Mesenteric fat pad (tissue), 1 donor: ENCODE measurements at places on chromosomes 12 and 14. TPM values are rescaled to one million over a fixed set of nuclear protein-coding genes. Genes with fewer than 3 reads are reported as not detected.

AMN gene
- 1.8 TPM for total RNA-seq

MYH6 gene
- total RNA-seq, result not detected

FOXA1 gene
- not detected for total RNA-seq

GRCh38 chr14:73333031-73333430, 95.7 kb downstream of the PAPLN start:
- no peak for DNase-seq

CCDC177 gene
- not detected for total RNA-seq

DNA sequence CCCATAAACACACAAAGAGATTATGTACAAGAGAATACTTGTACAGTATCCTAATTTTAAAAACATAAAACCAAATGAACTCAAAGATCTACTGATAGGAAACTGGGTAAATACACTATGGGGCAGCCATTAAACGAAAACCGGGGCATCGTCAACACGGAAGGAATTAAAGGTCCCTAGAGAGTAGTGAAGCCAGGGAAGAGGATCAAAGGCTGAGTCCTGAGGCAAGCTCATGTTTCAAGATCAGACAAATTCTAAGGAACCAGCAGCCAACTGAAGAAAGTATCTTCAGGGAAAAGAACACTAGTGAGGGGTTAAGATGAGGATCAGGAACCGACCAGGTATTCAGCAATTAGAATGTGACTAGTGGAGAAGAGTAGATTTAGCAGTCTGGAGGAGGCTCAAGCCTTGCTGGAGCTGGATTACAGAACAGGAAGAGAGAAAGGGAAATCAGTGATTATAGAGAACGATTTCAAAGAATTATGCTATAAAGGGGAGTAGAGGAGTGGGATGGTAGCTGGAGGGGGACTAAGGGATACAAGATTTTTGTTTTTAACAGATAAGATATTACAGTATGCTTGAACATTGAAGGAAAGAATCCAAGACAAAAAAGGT, 23.7 kb downstream of the SEL1L start:
- no peak for DNase-seq

HSPB8 gene
- total RNA-seq, result 66.4 TPM

KSR2 gene
- not detected for total RNA-seq

NAV3 gene
- total RNA-seq, result 16.6 TPM

DNA sequence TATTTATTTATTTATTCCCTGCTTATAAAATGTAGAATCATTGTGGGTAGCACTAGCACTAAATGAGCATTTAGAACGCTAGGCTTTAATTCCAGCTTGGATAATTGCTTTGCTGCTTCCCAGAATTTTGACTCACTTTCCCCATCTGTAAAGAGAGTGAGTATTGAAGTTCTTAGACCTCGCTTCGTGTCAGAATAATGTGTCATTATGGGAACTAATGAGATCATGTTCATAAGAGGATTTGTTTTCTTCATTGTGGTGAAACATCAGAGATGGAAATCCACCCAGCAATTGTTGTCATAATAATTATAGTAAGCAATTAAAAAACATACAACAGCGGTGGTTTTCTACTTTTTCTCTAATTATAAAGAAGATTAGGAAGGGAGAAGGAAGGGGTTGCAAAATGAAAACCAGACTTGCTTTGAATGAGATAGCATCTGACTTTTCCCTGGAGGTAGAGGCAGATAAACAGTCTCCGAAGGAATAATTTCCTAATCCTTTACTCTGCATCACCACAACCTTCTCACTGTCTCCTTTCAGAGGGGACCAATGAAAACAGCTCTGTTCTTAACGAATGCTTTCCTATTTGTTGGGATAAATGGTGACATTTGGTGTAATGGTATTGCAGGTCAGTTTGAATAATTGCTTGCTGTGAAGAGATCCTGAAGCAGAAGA, 86.8 kb upstream of the ARHGAP5 start:
- DNase-seq, result no peak

DNA sequence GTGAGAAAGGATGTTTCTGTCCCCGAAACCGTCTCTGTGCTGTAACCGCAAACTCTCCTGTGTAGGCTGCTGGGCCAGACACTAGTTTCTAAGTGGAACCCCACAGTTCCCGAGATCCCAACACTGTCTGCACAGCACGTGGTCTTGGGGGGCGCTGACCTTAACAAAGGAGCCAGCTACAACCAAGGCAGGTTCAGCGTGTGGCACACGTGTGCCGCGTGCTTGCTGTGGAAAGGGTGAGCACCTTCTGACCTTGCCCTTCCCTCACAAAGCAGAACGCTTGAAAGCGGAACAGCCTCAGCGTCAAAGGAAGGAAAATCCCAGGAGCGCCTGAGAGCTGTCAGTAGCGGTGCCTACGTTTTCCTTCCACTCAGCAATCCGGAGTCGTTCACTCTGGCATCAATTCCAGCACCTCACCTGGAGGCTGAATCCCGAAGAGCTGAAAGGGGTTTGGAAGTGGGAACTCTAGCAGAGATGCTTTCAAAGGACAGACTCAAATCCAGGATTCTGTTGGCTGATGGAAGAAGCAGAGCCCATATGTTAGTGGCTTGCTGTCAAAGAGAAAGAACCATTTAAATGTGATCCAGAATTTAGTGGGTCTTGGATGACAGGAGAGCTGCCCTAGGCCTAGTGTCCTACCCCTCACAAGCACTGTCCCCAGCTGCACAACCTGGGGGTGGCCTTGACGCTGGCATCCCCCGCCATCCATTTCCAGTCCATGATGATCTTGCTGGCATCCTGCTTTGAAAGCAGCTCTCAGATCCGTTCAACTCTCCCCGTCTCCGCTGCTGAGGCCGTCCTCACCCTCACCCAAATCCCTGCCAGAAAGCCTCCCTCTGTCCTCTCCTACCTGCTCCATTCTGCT, 27.1 kb downstream of the CCDC92 start:
- DNase-seq, result peak; percentile 83

GRCh38 chr12:23039834-23040233, 414.9 kb downstream of the ETNK1 start:
- no peak for DNase-seq

GRCh38 chr12:71686658-71687025, 760 bp downstream of the TMEM19 start:
- DNase-seq, result no peak

NPFF gene
- not detected for total RNA-seq

DNA sequence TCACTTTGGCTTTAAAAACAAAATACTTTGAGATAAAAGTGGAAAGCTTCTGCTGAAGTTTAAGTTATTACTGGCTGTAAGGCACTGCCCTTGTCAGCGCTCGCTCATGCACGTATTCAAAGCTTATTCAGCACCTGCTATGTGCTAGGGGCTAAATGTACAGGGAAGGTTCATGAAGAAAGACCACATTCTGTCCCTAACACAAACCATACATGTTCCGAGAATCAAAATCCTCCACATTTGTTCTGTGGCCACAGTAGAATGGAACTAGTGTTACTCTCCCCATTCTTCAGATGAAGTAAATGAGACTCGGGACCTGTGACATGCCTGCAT, 33.8 kb upstream of the GPR68 start:
- DNase-seq, result no peak

GRCh38 chr12:11412731-11413130, 17.4 kb upstream of the PRB2 start:
- no peak for DNase-seq

DNA sequence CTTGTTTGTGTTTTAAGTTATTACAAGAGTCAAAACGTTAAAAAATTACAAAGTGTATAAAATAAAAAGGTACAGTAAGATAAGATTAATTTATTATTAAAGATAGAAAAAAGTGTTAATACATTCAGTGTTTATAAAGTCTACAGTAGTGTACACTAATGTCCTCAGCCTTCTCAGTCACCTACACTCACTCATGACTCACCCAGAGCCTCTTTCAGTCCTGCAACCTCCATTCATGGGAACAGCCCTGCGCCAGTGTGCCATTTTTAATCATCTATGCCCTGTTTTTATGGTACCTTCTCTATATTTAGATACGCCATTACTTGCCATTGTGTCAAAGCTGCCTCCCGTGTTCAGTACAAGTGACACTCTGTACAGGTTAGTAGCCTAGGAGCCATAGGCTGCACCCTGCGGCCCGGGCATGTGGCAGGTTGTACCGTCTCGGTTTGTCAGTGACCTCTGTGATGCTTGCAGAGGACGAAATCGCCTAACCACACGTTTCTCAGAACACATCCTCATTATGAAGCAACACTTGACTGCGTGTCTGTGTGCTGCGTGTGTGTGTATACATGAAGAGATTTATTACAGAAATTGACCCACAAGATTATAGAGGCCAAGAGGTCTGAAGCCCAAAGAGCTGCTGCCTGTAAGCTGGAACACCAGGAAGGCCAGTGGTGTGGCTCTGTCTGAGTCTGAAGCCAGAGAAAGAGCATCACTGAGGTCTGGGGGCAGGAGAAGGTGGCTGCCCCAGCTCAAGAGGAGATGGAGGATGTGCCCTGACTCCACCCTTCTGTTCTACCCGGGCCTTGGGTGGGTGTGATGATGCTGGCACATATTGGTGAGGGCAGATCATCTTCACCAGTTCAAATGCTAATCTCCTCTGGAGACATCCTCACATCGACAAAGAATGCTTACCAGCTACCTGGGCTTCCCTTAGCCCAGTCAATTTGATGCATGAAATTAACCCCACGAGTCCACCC, 116.6 kb upstream of the C14orf180 start:
- DNase-seq, result no peak

ASCL1 gene
- total RNA-seq, result not detected

DNA sequence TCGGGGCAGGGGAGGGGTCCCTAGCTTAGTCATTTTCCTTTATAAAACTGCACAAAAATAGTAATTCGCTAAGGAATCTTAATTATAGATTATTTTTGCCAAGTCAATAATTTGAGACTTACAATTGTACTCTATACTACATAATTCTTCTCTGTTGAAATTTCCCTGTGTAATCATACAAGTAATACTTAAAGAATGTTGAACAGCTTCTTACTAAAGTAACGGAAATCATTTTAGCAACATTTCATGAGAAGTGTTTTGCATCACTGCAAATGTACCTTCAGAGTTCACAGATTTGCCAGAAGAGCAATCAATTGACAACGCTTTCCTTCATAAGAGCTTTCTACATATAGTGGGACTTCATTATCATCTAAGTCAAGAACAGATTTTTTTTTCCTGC, 7.9 kb upstream of the GNG2 start:
- DNase-seq, result no peak

- no peak for DNase-seq
These were observed 92.7 kb downstream of the TTLL5 start for GRCh38 chr14:75753696-75754095.

HIF1A gene
- total RNA-seq, result 207 TPM

DNA sequence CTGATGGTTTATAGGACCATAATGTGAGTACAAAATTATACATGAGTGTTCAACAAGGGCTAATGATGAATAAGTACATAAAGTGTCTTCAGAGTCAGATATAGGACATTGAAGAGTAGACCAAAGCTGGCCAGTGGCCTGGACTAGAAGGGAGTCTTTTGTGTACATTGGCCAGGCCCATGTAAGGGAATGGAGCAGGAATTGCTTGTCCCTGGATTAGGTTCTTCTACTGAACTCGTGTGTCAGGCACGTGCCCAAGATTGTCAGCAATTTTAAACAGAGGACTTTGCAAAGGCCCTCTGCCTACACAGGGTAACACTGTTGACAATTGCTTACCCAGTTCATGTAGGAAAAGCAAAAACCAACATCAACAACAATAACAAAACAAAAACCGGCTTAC, 196.0 kb upstream of the SEL1L start:
- DNase-seq, result no peak

HOXC12 gene
- total RNA-seq, result not detected

TMEM63C gene
- total RNA-seq, result 0.51 TPM

KRT6C gene
- total RNA-seq, result not detected

DNA sequence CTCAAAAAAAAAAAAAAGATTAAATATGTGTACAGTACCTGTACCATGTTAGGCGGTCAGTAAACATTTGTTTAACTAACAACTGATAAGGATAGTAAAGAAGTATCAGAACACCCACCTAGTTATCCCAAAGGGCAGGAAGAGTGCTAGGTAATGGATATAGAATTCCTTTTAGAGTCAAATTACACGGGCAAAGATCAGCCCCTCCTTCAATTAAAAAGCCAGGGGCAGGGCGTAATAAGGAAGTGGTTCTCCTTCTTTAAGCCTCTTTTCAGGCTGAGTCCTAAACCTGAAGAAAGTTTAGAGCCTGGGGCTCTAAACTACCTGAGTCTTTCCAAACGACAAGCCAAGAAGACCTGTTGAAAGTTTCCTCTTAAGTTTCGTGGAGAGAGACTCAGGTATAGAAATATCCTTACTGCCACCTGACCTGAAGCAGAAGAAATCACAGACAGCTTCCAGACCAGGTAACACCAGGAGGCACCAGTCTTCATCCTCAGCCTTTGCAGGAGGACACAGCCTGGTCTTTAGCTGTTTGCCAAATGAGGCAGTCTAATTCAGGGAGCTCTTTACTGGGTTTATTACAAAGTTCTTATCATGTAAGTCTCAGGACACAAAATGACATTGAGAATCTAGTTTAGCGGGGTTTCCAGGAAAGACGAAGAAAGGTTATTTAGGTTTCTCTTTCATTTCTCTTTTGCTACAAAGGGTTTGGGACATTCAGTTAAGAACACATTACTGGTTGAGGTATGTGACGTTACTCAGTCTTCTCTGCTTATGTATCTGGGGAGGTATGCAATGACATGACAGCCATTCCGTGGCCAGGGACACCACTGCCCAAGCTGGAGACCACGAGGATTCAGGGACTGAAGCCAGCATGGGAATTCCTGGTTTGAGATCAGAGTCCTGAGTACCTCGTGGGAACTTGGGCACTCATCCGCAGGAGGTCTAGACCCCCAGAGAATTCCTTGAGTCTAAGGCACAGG, at the start of gene BCL2L14:
Gene BCL2L14, plus strand, starts transcription at position 266 of the 983 bp plus-strand sequence. CDS start 8,367 bp downstream, outside the sequence.
- DNase-seq, result no peak

- no peak for DNase-seq
These were observed 24.5 kb downstream of the MMP17 start for GRCh38 chr12:131852551-131853299.

COL2A1 gene
- total RNA-seq, result not detected

RAD9B gene
- total RNA-seq, result 0.90 TPM

DNA sequence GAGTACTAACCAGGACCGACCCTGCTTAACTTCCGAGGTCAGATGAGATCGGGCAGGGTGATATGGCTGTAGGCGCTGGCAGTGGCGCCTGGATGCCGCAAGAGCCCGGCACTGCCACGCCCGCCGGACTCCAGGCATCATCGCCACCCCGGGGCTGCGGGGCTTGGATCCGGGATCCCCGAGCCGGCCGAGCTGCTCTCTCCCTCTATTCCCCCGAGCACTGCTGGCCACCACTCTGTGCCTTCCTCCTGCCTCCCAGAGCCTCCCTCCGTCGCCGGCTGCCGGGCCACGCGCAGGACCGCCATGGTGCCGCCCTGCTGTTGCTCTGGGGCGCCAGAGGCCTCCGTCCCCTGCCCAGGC, 153.2 kb upstream of the ALG10B start:
- DNase-seq, result peak; percentile 83

C12orf50 gene
- total RNA-seq, result 0.13 TPM

GRCh38 chr14:48914382-48914781, 671.8 kb downstream of the RPS29 start:
- DNase-seq, result no peak

- DNase-seq, result no peak
These were observed 14.1 kb upstream of the KRAS start for GRCh38 chr12:25264862-25265261.

OTUB2 gene
- total RNA-seq, result 1.2 TPM
